ENCODE measurements at places on chromosomes 3 and 15. TPM values are rescaled to one million over a fixed set of nuclear protein-coding genes. Genes with fewer than 3 reads are reported as not detected.

The RASL12 gene
- total RNA-seq, result 1.1 TPM

The ARIH1 gene
- total RNA-seq, result 26.1 TPM

The ZSCAN29 gene
- total RNA-seq, result 15.5 TPM

The CHRM5 gene
- not detected for total RNA-seq

The CDC25A gene
- total RNA-seq, result 25.7 TPM

The SSUH2 gene
- not detected for total RNA-seq

The ENTPD3 gene
- 0.28 TPM for total RNA-seq

The HAPLN3 gene
- 6.9 TPM for total RNA-seq
